ENCODE measurements at places on chromosomes 1 and 21. TPM values are rescaled to one million over a fixed set of nuclear protein-coding genes. Genes with fewer than 3 reads are reported as not detected.

DNA sequence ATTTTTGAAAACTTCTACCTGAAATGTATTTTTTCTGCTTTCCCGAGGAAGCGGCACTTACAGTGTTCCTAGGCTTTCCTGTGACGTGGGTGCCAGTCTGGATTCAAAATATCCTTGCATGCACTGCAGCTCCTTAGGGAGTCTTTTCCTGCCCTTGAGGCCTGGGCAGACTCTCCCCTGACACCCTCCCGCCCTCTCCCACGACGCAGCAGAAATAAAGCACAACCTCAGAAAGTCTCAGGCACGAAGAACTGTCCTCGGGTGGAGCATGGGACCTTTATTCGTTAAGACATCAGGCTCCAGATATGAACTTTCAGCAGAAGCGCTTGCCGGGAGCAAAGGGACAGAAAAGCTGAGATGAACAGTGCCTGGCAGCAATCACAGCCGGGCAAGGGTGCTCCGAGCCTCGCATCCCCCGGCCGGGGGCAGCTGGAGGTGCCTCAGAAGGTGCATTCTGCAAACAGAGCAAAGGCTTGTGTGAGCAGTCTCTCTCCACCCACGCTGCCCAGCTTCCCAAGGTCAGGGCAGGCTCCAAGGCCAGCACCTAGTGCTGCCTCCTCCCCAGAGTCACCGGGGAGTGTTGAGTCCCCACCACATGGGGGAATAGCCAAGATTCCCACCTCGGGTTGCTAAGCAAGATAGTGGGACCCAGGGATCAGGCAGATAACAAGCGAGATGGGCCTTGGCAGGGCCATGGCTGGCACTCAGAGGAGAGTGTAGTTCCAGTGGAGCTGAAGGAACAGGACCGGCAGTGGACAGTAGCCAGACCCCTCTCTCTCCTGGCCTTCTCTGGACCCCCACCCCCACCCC is 3.2 kb downstream of the TFF3 start:
- no peak overlapping the region for H3K27ac ChIP-seq
- H3K4me3 ChIP-seq: no peak overlapping the region
- H3K4me1 ChIP-seq: peaks cover 29% of the 10 kb centered on the region
- DNase-seq: no peak
- H3K27me3 ChIP-seq: peaks cover 13% of the 10 kb centered on the region

DNA sequence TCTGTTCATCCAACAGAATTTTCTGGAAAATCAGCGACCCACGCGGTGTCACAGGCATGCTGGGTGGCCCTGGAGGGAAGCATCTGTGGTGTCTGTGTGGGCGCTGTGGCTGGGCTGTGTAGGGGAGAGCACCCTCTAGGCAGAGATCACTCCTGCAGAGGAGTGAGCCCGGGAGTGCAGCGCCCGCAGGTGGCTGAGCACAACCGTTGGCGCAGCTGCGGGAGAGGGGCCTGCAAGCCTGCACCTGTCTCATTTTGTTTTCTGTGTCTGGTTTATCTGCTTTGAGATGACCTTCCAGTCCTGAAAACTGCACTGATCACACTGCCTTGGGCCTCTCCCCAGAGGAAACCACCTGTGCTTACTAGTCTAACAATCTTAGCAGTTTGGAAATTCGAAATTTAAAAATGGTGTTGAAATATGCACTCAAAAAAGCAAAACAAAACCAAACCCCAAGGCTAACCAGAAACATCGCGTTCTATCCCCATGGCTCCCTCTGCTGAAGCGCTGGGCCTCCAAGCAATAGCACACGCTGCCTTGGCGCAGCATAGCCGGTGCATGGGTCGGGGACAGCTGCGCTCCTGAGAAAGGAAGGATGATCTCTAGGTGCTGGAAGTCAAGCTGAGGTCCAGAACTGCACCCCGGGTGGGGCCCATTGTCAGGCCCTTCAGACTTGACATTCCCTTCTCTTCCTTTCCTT is 4.8 kb downstream of the FAM3B start:
- no peak for DNase-seq
- no peak overlapping the region for H3K4me3 ChIP-seq
- H3K27me3 ChIP-seq: peaks cover 9% of the 10 kb centered on the region
- H3K27ac ChIP-seq: no peak overlapping the region

DNA sequence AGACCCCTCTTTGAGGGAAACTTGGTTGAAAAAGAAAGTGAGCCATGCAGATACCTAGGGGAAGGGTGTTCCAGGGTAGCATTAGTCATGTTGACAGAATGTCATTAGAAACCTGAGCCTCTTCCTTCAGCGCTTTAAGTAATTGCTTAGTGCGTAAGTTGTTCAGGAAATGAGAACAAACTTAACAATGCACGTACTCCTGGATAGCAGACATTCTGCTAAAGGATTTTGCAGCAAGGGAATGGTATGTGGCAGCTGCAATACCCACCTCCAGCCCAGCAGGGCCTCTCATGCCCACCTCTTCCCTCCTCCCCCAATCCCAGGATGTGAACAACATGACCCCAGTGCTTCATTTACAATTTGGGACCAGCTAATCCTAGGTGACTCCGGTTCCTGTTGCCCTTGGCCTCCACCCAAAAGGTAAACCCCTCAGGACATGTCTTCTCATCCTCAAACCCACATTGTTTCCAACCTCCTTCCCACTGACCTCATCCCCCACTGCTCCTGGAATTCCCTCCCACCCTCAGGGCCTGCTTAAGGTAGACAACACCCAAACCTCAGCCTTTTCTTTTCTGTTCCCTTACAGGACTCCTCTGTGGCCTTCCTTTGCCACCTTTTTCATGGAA is 98.0 kb upstream of the BCAR3 start:
- no peak for DNase-seq
- H3K4me3 ChIP-seq: no peak overlapping the region
- H3K4me1 ChIP-seq: no peaks in the 10 kb centered on the region
- no peaks in the 10 kb centered on the region for H3K36me3 ChIP-seq
- no peak overlapping the region for H3K27ac ChIP-seq
- no peaks in the 10 kb centered on the region for H3K27me3 ChIP-seq

- no peak for DNase-seq
- no peaks in the 10 kb centered on the region for H3K36me3 ChIP-seq
- H3K4me1 ChIP-seq: no peaks in the 10 kb centered on the region
- no peaks in the 10 kb centered on the region for H3K27me3 ChIP-seq
Observed at GRCh38 chr1:236451796-236452373, 57.8 kb downstream of the EDARADD start.

- DNase-seq: no peak
- H3K36me3 ChIP-seq: no peaks in the 10 kb centered on the region
- peaks cover 6% of the 10 kb centered on the region for H3K27me3 ChIP-seq
- no peaks in the 10 kb centered on the region for H3K4me1 ChIP-seq
Observed at GRCh38 chr21:35603494-35603893, 456.8 kb downstream of the SETD4 start.

DNA sequence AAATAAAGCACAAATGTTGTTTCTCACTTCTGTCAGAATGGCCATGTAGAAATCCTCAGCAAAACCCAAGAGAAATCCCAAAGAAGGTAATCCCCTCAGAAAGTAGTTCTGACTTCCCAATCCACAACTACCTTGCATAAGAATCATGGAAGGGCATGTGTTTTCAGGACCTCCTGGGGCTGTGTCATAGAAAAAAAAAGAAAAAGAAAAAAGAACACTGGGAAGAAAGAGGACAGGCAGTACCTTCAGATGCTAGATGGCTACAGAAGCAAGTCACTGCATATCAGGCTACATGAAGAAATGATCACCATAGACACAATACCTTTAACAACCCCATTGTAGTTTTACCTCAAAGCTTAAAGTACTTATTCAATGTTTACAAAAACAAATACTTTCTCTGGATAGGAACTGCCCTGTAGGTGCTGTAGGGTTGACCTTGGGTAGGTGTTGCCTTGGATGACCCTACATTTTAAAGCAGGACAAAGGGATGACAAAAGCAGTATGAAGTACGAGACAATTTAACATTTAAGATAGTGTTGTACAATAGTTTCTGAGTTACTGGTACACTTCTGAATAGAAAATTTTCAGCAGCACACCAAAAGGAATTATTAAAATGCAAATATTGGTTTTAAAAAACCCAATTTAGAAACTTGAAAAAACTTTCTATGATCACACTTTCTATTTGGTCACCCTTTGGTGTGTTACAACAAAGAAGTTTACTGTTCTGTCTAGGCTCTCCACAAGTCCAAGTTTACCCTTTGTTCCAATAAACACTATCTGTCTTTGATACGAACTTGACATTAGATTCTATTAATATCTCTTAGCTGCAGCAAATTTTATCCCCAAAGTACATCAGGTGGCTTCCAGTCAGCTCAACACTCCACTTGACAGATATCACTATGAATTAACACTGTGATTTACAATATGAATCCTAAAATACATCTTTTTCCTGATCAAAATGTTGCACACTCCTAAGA is 5.0 kb downstream of the TRIT1 start:
- H3K36me3 ChIP-seq: no peaks in the 10 kb centered on the region
- no peak for DNase-seq

DNA sequence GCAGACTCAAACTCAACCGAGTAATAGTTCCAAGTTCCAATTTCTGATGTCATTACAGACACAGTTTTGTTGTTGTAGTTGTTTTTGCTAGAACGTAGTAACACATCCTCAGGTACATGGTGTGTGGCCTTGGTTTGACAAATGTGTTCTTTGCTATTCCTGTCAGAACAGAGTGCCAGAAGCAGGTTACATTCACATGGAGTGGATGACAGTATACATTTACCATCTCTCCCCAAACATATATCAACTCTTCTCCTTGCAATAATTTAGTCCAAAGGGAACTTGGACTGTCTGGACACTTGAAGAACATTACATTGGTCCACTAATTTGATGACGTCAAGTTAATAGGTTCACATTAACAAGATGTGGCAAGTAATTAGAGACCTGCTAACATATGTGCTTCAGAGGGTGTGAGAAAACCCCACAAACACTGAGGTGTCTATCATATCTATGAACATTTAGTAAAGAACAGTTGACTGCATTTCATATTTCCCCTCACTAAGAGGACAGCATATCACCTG is 44.6 kb upstream of the ZBTB18 start:
- H3K27ac ChIP-seq: no peak overlapping the region
- H3K4me3 ChIP-seq: no peak overlapping the region
- H3K4me1 ChIP-seq: no peaks in the 10 kb centered on the region

DNA sequence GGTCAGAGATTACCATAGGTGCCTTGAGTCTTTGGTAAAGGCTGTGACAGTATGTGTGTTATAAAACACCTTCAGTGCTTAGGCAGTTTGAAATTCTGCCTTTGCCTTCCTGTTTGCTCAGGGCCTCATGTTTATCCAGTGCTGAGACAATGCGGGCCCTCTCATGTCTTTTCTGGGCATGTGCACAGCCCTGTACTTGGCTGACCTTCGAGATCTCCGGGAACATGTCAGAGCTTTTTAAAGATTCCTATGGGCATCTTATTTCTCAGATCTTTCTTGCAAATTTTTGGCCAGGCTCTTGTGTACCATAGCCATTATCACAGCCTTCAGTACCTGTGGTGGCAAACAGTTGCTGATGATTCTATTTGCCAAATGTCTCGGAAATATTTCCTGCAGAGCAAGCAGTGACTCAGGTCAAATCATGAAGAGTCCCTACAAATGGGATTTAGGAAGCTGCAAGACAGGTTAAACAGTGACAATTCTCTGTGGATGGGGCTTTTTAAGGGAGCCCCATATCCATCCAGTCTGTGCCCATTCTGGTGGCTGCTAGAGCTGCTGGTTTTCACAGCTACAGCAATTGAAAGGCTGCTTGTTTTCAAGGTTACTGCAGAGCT is 42.1 kb downstream of the HOOK1 start:
- no peaks in the 10 kb centered on the region for H3K36me3 ChIP-seq
- no peak overlapping the region for H3K27ac ChIP-seq
- H3K27me3 ChIP-seq: no peaks in the 10 kb centered on the region
- DNase-seq: peak; percentile 20
- no peaks in the 10 kb centered on the region for H3K4me1 ChIP-seq
- H3K4me3 ChIP-seq: no peak overlapping the region

- H3K36me3 ChIP-seq: no peaks in the 10 kb centered on the region
- no peak for DNase-seq
Observed at GRCh38 chr1:37634244-37634991, at the start of gene RSPO1. RSPO1 (minus strand) TSS chr1:37634892; CDS start chr1:37629661, 5,231 bp downstream.

DNA sequence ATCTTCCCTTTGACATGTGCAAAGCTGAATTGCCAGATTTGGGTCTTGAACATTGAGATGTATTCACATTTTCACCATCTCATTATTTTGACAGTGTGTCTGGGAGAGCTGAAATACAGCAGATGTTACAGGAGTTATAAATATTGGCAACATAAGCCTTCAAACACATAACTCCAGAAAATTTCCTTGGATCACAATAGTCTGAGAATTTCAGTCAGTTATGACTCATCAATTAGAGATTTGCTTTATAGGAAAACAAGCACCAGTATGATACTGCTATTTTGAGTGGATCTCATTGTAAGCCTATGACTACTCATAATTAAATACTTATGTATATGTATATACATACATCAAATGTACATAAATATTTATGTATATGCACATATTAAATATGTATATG is 1171.8 kb downstream of the AMY1C start:
- no peaks in the 10 kb centered on the region for H3K4me1 ChIP-seq
- H3K27me3 ChIP-seq: no peaks in the 10 kb centered on the region
- DNase-seq: no peak
- H3K36me3 ChIP-seq: no peaks in the 10 kb centered on the region
- no peak overlapping the region for H3K27ac ChIP-seq
- no peak overlapping the region for H3K4me3 ChIP-seq

- H3K4me3 ChIP-seq: no peak overlapping the region
- H3K36me3 ChIP-seq: no peaks in the 10 kb centered on the region
- H3K27me3 ChIP-seq: peaks cover 16% of the 10 kb centered on the region
- H3K27ac ChIP-seq: no peak overlapping the region
- no peaks in the 10 kb centered on the region for H3K4me1 ChIP-seq
Observed at GRCh38 chr1:53731779-53732305, 7.1 kb downstream of the GLIS1 start.

DNA sequence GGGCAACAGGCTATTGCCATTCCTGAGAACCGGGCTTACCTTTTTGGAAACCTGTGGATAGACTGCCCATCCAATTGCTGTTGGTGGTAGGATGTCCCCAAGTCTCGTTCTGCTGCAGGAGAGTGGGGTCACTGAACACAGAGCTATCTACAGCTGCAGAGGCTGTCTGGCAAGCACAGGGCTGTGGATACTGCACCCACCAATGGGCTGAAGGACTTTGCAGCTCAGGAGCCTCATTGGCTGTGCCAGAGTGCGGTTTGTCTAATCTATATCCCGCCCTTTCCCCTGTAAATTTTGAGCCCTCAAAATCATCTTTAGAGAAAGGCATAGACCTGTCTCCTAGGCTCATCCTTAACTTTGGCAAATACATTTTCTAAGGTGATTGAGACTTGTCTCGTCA is 15.3 kb downstream of the RNF187 start:
- no peak for DNase-seq
- no peak overlapping the region for H3K27ac ChIP-seq
- H3K4me1 ChIP-seq: peaks cover 10% of the 10 kb centered on the region

The RGS13 gene
- total RNA-seq: 5.0 TPM

The GPATCH4 gene
- total RNA-seq: 17.9 TPM

The TMOD4 gene
- 2.1 TPM for total RNA-seq

The LHX8 gene
- not detected for total RNA-seq

The CNTN2 gene
- total RNA-seq: not detected

The KAZN gene
- 21.2 TPM for total RNA-seq

Data from lower lobe of right lung (tissue), 2 donors.